ENCODE measurements at places on chromosomes 11 and 22. TPM values are rescaled to one million over a fixed set of nuclear protein-coding genes. Genes with fewer than 3 reads are reported as not detected.
A peak's percentile ranks its signal among the peaks of the same experiment; 100 is the strongest.

GRCh38 chr11:69705901-69706787, 2.3 kb upstream of the FGF19 start:
- H3K27me3 ChIP-seq, result peaks cover 54% of the 10 kb centered on the region
- H3K36me3 ChIP-seq, result no peaks in the 10 kb centered on the region
- no peak for DNase-seq
- H3K27ac ChIP-seq, result no peak overlapping the region
- H3K4me3 ChIP-seq, result no peak overlapping the region
- H3K4me1 ChIP-seq, result peaks cover 27% of the 10 kb centered on the region

DNA sequence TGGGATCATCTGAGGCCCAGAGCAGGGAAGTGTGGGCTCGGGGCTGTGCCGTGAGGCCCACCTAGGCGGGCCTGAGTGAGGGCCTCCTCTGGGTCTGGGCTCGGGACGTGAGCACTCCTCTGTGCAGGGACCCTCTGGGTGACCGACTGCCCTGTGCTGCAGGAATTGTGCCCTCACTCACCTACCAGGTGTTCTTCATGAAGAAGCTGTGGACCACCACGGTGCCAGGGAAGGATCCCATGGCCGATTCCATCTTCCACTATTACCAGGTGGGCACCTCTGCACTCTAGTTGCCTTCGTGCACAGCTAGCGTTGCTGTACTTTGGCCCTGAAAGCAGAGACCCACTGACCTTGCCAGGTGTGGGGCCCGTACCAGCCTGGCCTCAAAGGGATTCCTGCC, 80.5 kb downstream of the MYO7A start:
- H3K27me3 ChIP-seq, result no peaks in the 10 kb centered on the region
- no peaks in the 10 kb centered on the region for H3K4me1 ChIP-seq
- no peak overlapping the region for H3K27ac ChIP-seq
- no peaks in the 10 kb centered on the region for H3K36me3 ChIP-seq
- no peak overlapping the region for H3K4me3 ChIP-seq

GRCh38 chr22:20015187-20015625, 1.4 kb downstream of the ARVCF start:
- H3K36me3 ChIP-seq, result no peaks in the 10 kb centered on the region
- DNase-seq, result no peak
- no peak overlapping the region for H3K27ac ChIP-seq
- H3K27me3 ChIP-seq, result peaks cover 48% of the 10 kb centered on the region
- H3K4me3 ChIP-seq, result peak overlapping the region; percentile 80
- H3K4me1 ChIP-seq, result no peaks in the 10 kb centered on the region

GRCh38 chr22:42884616-42885375, 27.7 kb upstream of the ARFGAP3 start:
- no peak for DNase-seq
- H3K36me3 ChIP-seq, result peaks cover 15% of the 10 kb centered on the region
- no peak overlapping the region for H3K4me3 ChIP-seq
- no peak overlapping the region for H3K27ac ChIP-seq
- H3K4me1 ChIP-seq, result no peaks in the 10 kb centered on the region
- H3K27me3 ChIP-seq, result no peaks in the 10 kb centered on the region

GRCh38 chr11:83361831-83362230, 75.7 kb upstream of the CCDC90B start:
- no peaks in the 10 kb centered on the region for H3K27me3 ChIP-seq
- no peaks in the 10 kb centered on the region for H3K4me1 ChIP-seq
- H3K4me3 ChIP-seq, result no peak overlapping the region
- H3K27ac ChIP-seq, result no peak overlapping the region

DNA sequence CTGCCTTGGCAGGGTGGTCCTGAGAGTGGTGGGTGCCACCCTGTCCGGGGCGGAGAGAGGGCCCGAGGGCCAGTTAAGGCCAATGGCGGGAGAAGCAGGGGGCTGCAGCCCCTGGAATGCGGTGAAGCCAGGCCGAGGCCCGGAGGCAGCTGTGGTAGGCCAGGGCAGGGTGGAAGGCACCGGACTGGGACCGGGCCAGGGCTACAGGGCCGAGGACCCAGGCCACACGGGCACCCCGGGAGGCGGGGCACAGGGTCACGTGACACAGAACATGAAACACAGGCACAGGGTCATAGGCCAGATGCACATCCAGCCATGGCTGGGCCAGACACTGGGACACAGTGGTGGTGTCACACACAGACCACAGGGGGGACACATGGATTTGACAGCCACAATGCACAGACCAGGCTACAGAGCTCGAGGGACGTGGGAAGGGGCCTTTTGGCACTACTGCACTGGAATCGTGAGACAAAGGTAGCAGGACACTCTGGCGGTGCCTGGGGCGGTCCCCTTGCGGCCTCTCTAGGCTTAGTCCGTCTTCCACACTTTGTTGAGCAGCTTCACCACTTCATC, 2.8 kb downstream of the SLC25A1 start:
- no peak for DNase-seq
- peak overlapping the region; percentile 79 for H3K4me3 ChIP-seq
- H3K27me3 ChIP-seq, result peaks cover 2% of the 10 kb centered on the region
- H3K4me1 ChIP-seq, result peaks cover 23% of the 10 kb centered on the region
- H3K27ac ChIP-seq, result no peak overlapping the region

- H3K27me3 ChIP-seq, result peaks cover 22% of the 10 kb centered on the region
- no peak overlapping the region for H3K27ac ChIP-seq
- peaks cover 4% of the 10 kb centered on the region for H3K4me1 ChIP-seq
- DNase-seq, result no peak
- H3K36me3 ChIP-seq, result no peaks in the 10 kb centered on the region
These were observed 95.9 kb downstream of the ENTHD1 start for GRCh38 chr22:39797528-39798147.

- peaks cover 19% of the 10 kb centered on the region for H3K27me3 ChIP-seq
- DNase-seq, result no peak
- H3K4me1 ChIP-seq, result peaks cover 10% of the 10 kb centered on the region
- H3K4me3 ChIP-seq, result no peak overlapping the region
- no peak overlapping the region for H3K27ac ChIP-seq
These were observed 32.6 kb downstream of the MYO18B start for GRCh38 chr22:25774575-25775026.

DNA sequence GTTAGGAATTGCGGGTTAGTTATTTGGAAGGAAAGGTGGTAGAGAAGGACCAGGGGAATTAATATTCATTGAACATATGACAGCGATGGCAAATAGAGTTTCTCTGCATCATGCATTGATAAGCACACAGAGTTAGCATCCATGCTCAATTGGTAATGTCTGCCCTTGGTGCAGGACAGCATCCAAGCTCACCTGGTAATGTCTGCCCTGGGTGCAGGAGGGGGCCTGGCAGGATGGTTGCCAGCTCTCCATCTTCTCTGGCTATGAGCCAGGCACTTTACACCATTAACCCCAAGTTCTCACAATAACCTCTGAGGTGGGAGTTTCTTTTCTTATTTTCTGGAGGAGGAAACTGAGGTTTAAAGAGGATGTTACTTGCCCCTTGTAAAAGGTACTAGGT, 50.4 kb upstream of the RBFOX2 start:
- H3K27ac ChIP-seq, result no peak overlapping the region
- no peak for DNase-seq
- H3K4me3 ChIP-seq, result no peak overlapping the region
- peaks cover 9% of the 10 kb centered on the region for H3K4me1 ChIP-seq
- no peaks in the 10 kb centered on the region for H3K27me3 ChIP-seq
- no peaks in the 10 kb centered on the region for H3K36me3 ChIP-seq

DNA sequence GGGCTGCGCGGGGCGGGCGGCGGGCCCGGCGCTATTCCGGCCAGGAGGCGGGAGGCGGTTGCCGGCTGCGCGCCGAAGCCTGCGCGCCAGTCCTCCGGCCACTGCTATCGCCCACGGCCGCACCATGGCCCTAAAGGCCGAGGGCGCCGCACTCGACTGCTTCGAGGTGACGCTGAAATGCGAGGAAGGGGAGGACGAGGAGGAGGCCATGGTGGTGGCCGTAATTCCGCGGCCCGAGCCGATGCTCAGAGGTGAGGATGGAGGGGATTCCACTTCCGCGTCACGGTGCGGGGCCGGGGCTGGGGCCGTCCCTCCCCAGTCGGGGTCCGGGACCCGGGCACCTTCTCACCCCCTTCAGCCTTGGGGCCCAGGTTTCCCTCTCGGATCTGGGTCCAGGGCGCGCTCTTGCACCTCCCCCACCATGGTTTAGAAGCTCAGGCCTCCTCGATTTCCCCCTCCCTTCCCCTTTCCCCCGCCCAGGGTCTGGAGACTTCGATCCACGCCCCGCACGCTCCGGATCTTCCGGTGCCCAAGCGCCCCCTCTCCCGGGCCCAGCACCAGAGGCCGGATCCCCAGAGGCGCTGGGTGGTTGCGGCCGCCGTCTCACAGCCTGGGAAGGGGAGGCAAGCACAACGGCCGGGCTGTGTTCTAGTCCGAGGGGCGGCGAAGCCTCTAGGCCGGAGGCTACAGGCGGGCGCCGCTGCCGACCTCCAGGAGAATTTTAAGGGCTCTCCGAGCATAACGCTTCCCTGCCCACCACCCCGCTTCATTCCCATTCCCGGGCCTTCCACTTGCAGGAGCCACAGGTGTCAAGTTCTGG, 517 bp downstream of the SPINDOC start:
- H3K4me3 ChIP-seq, result peak overlapping the region; percentile 91
- no peaks in the 10 kb centered on the region for H3K27me3 ChIP-seq
- H3K4me1 ChIP-seq, result peaks cover 26% of the 10 kb centered on the region
- DNase-seq, result no peak
- peaks cover 23% of the 10 kb centered on the region for H3K36me3 ChIP-seq
- H3K27ac ChIP-seq, result no peak overlapping the region

GRCh38 chr11:102883141-102883540, 8.4 kb upstream of the MMP12 start:
- H3K36me3 ChIP-seq, result no peaks in the 10 kb centered on the region
- no peak overlapping the region for H3K27ac ChIP-seq
- H3K27me3 ChIP-seq, result no peaks in the 10 kb centered on the region
- no peak for DNase-seq

DNA sequence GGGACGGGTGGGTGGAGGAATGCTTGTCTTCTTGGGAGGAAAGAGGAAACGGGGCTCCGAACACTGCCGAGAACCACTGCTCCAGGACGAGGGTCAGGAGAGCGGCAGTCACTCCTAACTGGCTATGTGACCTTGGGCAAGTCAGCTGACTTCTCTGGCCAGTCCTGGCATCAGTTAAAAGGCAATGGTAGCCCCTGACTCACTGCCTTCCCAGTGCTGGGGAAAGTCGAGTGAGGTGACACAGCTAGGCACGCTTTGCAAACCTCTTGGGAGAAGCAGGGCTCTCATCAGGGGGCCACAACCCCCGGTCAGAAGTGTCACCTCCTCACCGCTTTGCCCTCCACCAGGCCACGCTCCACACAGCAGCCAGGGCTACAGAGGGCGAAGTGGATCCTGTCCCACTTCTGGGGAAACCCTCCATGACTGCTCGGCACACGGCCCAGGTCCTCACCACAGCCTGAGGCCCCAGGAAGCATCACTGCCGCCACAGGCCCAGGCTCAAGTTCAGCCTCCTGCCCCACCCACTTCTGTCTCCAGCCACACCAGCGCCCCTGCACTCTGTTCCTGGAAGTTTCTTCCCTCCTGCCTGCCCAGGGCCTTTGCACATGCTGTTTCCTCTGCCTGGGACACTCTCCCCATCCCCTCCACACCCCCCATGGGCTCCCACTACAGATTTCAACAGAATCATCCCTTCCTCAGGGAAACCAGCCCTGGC, 16.3 kb downstream of the IL2RB start:
- no peak for DNase-seq
- no peak overlapping the region for H3K4me3 ChIP-seq
- H3K27ac ChIP-seq, result no peak overlapping the region
- H3K4me1 ChIP-seq, result no peaks in the 10 kb centered on the region
- H3K36me3 ChIP-seq, result no peaks in the 10 kb centered on the region
- peaks cover 15% of the 10 kb centered on the region for H3K27me3 ChIP-seq

GRCh38 chr11:35178067-35178805, 39.3 kb downstream of the CD44 start:
- no peaks in the 10 kb centered on the region for H3K36me3 ChIP-seq
- H3K27me3 ChIP-seq, result no peaks in the 10 kb centered on the region
- no peak for DNase-seq
- H3K4me1 ChIP-seq, result peaks cover 33% of the 10 kb centered on the region
- no peak overlapping the region for H3K4me3 ChIP-seq
- H3K27ac ChIP-seq, result no peak overlapping the region

DNA sequence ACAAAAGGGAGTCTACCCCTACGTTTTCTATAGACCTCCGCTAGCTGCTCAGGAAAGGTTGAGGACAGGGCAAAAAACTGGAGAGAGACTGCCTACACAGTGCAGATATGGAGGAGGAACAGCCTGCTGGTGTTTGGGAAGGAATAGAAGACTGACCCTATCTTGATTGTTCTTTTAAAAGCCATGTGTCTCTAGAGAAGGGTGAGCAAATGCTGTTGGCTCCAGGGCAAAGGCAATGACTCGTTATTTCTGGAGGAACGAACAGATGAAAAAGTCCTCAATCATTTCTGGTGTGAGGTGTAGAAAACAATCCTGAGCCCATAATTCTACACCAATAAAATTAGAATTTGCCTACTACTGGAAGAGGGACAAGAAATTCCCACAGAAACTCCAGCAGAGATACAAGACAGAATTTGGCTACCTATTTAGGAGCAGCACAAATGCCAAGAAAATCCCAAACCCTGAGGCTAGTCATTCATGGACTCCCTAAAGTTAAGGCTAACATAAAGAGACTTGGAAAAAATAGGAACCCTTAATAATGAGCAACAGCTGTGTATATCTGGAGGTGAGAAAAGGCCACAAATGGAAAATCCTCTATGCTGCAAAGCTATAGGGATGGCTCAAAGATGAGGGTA, 1206.3 kb upstream of the CNTN5 start:
- H3K4me3 ChIP-seq, result no peak overlapping the region
- H3K4me1 ChIP-seq, result no peaks in the 10 kb centered on the region
- no peaks in the 10 kb centered on the region for H3K36me3 ChIP-seq
- DNase-seq, result no peak

DNA sequence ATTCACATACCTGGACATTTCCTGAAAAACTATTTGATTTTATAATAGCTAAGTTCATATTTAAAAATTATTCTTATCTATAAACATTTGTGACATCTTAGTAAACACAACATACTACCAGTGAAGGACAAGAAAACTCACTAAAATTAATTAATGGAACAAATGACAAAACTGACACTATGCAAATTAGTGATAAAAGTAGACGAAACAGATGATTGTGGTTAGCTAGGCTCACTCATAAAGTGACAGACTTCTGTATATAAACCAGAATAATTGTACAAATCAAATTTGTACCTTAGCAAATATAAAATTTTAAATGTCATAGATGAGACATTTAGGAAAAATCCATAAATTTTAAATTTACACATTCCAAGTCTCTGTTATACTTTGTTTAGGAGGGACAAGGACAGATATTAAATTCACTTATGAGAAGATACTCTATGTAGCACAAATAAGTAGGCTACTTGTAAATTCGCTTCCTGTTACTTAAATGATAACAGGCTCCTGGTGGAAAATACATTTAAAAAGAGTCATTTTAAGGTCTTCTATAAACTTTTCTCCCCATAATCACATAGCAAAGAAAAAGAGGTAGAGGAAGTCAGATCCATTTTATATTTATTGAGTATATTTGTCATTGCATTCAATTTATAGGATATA, 81.2 kb downstream of the KIF18A start:
- H3K4me1 ChIP-seq, result no peaks in the 10 kb centered on the region
- H3K27ac ChIP-seq, result no peak overlapping the region
- no peak for DNase-seq
- H3K27me3 ChIP-seq, result no peaks in the 10 kb centered on the region
- no peak overlapping the region for H3K4me3 ChIP-seq

Gene MISFA
- total RNA-seq, result 4.9 TPM

Gene HTR3A
- 0.27 TPM for total RNA-seq

Gene GDPD4
- total RNA-seq, result not detected

Gene TNKS1BP1
- 122 TPM for total RNA-seq

Gene OR5M10
- total RNA-seq, result not detected

Gene ENTHD1
- not detected for total RNA-seq

Gene UBE4A
- 42.5 TPM for total RNA-seq

Gene TPCN2
- total RNA-seq, result 20.7 TPM

Gene APOA5
- total RNA-seq, result not detected

Gene TRIM29
- 207 TPM for total RNA-seq

Gene CNTN5
- total RNA-seq, result 3.2 TPM

All from type B pancreatic cell (in vitro differentiated cells).